ENCODE measurements at places on chromosomes 7 and 10. TPM values are rescaled to one million over a fixed set of nuclear protein-coding genes. Genes with fewer than 3 reads are reported as not detected.

Gene FAM180A
- 0.14 TPM for polyA plus RNA-seq

Gene LIPF
- not detected for polyA plus RNA-seq

Gene XRCC2
- polyA plus RNA-seq, result 3.2 TPM

Gene SPDYE17
- polyA plus RNA-seq, result not detected

Gene ZNF425
- polyA plus RNA-seq, result 5.7 TPM

Gene OR13A1
- polyA plus RNA-seq, result not detected

Gene SNCG
- 4.3 TPM for polyA plus RNA-seq

All from muscle of arm (tissue), 14 donors.